ENCODE measurements at places on chromosomes 3 and 15.

- H3K27ac ChIP-seq, result no peak overlapping the region
- no peaks in the 10 kb centered on the region for H3K4me1 ChIP-seq
- H3K36me3 ChIP-seq, result no peaks in the 10 kb centered on the region
- no peaks in the 10 kb centered on the region for H3K27me3 ChIP-seq
- no peak overlapping the region for H3K4me3 ChIP-seq
These were observed 1.4 kb upstream of the IL17RC start for GRCh38 chr3:9915254-9916141.

DNA sequence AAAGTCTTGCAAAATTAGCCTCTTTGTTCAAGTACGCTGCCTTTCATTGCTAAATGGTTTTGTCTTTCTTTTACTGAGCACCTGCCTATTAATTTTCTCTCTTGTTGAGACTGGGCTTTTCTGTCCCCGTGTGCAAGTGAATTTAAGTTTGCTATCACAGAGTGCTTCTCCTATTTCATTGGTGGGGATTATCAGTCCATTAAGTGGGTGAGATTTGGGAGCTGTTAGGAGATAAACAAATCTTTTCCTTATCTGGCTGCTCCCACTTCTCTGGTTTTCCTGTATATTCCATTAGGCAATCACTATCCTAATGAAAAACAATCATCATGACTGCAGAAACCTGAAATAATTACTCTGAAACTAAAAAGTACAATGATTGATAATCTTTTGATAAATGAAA, 254.2 kb downstream of the NR1D2 start:
- H3K4me1 ChIP-seq, result no peaks in the 10 kb centered on the region
- H3K36me3 ChIP-seq, result no peaks in the 10 kb centered on the region
- no peak overlapping the region for H3K4me3 ChIP-seq
- no peaks in the 10 kb centered on the region for H3K27me3 ChIP-seq
- H3K27ac ChIP-seq, result no peak overlapping the region

DNA sequence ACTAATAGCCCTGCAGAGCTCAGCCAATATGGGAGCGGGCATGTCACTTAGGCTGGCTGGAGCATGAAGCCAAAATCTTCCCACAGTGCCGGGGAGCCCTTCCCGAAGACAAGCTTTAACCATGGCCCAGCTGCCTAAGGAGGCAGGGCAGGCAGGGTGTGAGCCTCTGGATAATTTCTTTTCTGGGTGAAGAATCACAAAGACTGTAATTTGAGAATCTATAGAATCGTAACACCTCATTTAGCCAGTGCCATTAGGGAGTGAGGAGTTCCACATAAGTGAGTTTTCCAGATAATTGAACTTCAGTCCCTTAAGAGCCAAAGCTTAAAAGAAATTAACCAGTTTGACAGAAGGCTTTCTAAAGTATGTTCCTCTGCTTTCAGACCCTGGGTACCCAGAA, 40.2 kb upstream of the TLE3 start:
- DNase-seq, result no peak
- no peaks in the 10 kb centered on the region for H3K4me1 ChIP-seq
- no peak overlapping the region for H3K4me3 ChIP-seq
- H3K36me3 ChIP-seq, result no peaks in the 10 kb centered on the region
- no peak overlapping the region for H3K27ac ChIP-seq

DNA sequence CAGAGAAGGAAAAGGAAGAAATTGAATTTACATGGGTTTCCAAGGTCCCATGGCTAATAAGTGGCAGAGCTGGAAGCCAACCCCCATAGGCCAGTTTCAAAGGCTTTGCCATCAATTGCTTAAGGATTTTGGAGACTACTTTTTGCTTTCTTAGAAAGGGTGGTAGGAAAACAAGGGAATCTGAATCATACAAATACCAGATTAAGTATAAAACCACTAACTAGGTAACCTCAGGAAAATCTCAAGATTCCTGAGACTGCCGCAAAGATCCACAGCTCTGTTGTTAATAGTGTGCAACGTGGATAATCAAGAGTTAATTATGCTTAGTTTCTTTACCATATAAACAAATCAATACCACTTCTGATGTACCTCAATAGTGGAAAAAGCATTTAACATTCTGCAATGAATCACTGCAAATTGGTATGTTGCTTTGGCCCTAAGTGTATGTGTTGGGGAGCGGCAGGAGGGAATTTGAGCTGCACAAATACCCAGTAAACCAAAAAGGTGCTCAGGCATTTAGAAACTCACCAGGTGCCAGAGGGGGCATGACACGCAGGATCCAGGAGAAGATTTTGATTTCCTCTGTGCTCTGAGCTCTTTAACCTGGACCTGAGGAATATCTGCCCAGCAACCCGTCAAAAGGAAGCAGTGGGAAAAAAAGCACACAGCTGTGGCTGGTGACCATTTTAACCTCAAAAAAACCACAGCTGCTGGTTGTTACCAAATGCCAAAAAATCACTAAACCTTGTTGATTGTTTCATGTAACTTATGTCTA, 22.0 kb downstream of the AADAC start:
- H3K4me3 ChIP-seq, result no peak overlapping the region
- H3K4me1 ChIP-seq, result peaks cover 4% of the 10 kb centered on the region
- no peak overlapping the region for H3K27ac ChIP-seq
- no peak for DNase-seq
- H3K27me3 ChIP-seq, result no peaks in the 10 kb centered on the region
- no peaks in the 10 kb centered on the region for H3K36me3 ChIP-seq

DNA sequence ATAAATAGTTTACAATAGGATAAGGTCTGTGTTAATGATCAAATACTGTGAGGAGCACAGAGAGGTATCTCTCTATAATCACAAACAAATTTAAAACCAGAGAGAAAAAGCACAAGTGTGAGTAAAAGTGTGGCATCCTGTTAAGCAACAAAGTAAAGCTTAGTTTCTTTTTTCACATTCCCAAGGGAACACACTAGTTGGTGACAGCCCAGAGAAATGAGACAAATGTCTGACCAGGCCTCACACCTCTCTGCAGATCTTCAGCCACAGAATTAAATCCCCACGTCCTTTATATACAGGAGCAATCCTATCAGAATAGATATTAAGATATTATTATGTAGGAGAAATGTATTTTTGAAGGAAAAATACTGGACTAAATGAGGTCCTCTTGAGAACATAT, 2.7 kb downstream of the FBN1 start:
- H3K27me3 ChIP-seq, result no peaks in the 10 kb centered on the region
- H3K36me3 ChIP-seq, result no peaks in the 10 kb centered on the region
- H3K27ac ChIP-seq, result no peak overlapping the region
- no peaks in the 10 kb centered on the region for H3K4me1 ChIP-seq
- no peak for DNase-seq

- no peak overlapping the region for H3K4me3 ChIP-seq
- no peak for DNase-seq
- H3K36me3 ChIP-seq, result no peaks in the 10 kb centered on the region
These were observed 115.5 kb upstream of the NECTIN3 start for GRCh38 chr3:110956081-110956480.

- no peaks in the 10 kb centered on the region for H3K4me1 ChIP-seq
- no peaks in the 10 kb centered on the region for H3K27me3 ChIP-seq
- DNase-seq, result no peak
These were observed 867.8 kb downstream of the SQOR start for GRCh38 chr15:46502667-46503066.

DNA sequence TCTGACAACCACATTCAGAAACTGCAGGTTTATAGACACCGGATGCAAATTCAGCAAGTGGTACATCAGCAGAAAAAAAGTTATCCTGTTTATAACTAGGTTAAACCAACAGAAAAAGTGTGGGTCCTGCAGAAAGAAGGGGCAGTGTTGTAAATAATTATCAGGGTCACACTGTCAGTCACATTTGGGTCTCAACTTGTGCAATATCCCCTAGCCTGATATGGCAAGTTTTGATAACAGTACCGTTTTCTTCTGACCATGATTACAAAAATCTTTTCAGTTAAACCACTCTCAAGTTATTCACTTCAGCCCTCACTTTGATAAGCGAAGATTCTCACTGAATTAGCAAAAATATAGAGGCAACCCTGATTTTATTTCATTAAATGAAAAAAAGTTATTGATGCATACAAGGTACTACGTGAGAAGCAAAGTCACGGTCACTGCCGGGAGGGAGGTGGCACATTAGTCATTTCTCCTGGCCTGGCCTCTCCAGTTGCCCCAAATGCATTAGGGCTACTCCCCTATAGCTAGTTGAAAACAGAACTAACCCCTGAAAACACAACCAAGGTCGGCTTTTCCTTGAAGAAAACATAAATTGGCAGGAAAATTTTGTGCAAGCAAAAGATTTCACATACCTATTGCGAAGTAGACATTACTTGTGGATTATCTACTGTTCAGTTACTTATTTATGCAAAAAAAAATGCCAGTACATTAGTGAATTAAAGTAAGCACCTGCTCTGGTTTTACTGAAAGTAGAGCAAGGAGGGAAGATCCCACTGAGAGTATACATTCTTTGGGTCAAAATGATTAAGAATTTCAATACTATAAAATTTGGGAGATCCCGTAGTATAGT, 28.6 kb downstream of the IL5RA start:
- H3K27me3 ChIP-seq, result no peaks in the 10 kb centered on the region
- no peak overlapping the region for H3K27ac ChIP-seq
- H3K4me3 ChIP-seq, result no peak overlapping the region
- peaks cover 13% of the 10 kb centered on the region for H3K4me1 ChIP-seq
- no peaks in the 10 kb centered on the region for H3K36me3 ChIP-seq
- no peak for DNase-seq

DNA sequence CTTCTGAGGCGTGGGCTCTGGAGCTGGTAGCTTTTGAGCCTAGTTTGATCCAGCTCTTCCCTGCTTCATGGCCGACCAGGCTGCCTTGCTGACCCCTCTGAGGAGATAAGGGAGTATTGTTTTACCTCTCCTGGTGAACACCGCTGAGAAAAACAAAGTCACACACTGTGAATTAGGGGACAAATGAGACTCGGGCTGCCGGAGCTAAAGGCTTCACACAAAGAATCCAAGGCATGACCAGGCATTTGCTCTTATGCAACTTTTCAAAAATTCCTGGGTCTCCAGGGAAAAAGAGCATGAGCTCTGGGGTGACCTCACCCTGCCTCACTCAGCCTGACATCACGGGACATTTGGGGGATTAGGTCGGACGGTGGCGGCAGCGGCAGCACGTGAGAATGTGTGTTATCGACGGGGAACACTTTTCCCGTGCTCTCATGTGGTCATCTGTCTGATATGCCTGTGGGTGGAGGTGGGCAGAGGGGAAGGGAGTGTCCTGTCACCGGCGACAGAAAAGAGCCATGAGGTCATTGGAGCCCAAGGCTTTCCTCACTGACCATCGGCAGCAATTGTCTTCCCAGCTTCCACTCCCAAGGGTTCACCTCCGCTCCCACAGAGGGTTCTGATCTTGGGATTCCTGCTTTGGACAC, 61.0 kb downstream of the TMEM44 start:
- no peak for DNase-seq
- H3K27ac ChIP-seq, result no peak overlapping the region
- H3K4me1 ChIP-seq, result peaks cover 3% of the 10 kb centered on the region
- H3K36me3 ChIP-seq, result no peaks in the 10 kb centered on the region
- H3K4me3 ChIP-seq, result no peak overlapping the region
- H3K27me3 ChIP-seq, result no peaks in the 10 kb centered on the region

GRCh38 chr3:171811913-171812335, 1.6 kb upstream of the PLD1 start:
- H3K4me1 ChIP-seq, result no peaks in the 10 kb centered on the region
- no peaks in the 10 kb centered on the region for H3K36me3 ChIP-seq
- H3K27me3 ChIP-seq, result no peaks in the 10 kb centered on the region

GRCh38 chr3:142450189-142450588, 2.4 kb upstream of the XRN1 start:
- peaks cover 17% of the 10 kb centered on the region for H3K36me3 ChIP-seq
- no peak overlapping the region for H3K27ac ChIP-seq
- H3K4me1 ChIP-seq, result peaks cover 24% of the 10 kb centered on the region
- no peak for DNase-seq
- no peak overlapping the region for H3K4me3 ChIP-seq

DNA sequence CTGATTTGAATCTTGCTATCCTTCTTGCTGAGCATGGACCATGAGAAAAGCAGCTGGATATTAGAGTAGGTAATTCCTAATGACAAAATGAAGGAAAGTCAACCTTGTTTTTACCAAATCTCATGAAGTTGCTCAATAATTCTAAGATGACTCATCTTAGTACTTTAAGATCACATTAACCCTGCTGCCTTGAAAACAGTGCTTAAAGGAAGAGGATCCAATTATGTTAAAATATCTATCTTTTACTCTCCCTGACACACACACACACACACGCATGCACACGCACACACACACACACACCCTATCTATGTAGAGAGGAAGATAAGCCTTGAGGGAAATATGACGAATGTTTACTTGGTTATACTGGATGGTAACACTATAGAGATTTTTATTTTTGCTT, 16.0 kb upstream of the MYO1E start:
- no peak overlapping the region for H3K27ac ChIP-seq
- DNase-seq, result no peak
- H3K4me1 ChIP-seq, result no peaks in the 10 kb centered on the region

DNA sequence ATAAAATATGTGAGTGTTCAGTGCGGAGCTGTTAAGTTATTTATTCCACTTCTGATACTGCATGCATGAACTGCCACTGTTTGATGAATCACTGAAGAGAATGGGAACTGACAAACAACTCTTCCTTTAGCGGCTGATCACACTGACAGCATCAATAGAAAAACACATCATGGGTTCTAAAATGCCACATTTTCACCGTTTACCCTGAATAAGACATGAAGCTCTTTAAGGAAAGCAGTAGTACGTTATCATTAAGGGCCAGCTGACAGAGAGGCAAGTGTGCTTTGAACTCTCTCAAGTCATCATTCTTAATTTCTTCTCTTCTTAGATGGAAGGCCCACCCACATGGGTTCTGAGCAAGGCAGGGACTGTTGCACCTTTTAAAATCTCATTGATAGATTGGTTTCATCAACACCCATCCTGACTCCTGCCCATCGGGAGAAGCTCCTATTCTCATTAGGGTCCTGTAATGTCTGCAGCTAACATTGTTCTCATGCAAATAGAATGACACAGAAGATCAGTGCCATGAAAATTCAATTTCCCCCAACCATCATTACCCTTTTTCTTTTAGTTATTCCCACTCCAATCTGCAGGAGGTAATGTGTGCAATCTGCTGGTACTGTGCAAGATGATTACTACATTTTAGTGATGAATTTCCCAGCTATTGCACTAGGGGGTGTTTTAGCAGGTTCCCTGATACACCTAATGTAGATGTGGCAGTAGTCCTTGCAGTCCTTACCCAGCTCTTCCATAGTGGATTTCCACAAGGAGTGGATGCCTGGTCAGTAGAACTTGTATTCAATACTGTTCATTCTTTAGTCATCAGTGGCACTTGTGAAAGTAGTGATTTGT, 119.1 kb downstream of the ROBO2 start:
- H3K27ac ChIP-seq, result no peak overlapping the region
- peaks cover 25% of the 10 kb centered on the region for H3K4me1 ChIP-seq
- DNase-seq, result peak; percentile 61

- no peak for DNase-seq
- H3K4me1 ChIP-seq, result no peaks in the 10 kb centered on the region
- no peak overlapping the region for H3K27ac ChIP-seq
- H3K4me3 ChIP-seq, result no peak overlapping the region
- no peaks in the 10 kb centered on the region for H3K36me3 ChIP-seq
These were observed 39.0 kb downstream of the ESYT3 start for GRCh38 chr3:138473391-138473790.

GRCh38 chr15:33810806-33811205, 157.5 kb upstream of the CHRM5 start:
- no peaks in the 10 kb centered on the region for H3K36me3 ChIP-seq
- H3K4me1 ChIP-seq, result no peaks in the 10 kb centered on the region
- no peak for DNase-seq
- H3K27ac ChIP-seq, result no peak overlapping the region
- no peak overlapping the region for H3K4me3 ChIP-seq

Data from Karpas-422 (cell line).